ENCODE measurements at places on chromosomes 7 and 10. TPM values are rescaled to one million over a fixed set of nuclear protein-coding genes. Genes with fewer than 3 reads are reported as not detected.

Gene TLX1
- not detected for total RNA-seq

- peak; percentile 86 for DNase-seq
Measured at GRCh38 chr10:43362191-43362839, 9.1 kb upstream of the FXYD4 start.

- DNase-seq = no peak
Measured at GRCh38 chr10:75894761-75895160, 463.3 kb downstream of the LRMDA start.

DNA sequence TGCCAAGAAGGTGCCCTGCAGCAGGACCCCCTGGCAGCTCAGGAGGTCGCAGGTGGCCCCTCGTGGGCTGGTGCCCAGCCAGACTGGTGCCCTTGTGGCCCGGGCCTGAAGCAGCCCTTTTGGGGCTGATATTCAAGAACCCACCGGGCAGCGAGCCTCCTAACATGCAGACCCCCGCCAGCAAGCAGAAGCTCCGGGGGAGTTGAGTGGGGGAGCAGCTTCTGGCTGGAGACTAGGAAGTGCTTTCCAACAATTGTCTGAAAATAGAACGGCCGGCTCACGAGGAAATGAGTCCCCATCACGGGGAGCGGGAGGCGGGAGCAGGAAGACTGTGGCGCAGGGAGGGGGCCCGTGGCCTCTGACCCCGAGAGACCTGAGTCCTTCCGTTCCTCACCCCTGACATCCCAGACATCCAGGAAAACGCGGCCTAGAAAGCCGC lies 9.5 kb upstream of the INTS1 start:
- DNase-seq = no peak

- no peak for DNase-seq
Measured at GRCh38 chr7:29130096-29130495, 16.2 kb downstream of the CPVL start.

GRCh38 chr10:3347413-3348182 lies 175.0 kb upstream of the PITRM1 start:
- no peak for DNase-seq

DNA sequence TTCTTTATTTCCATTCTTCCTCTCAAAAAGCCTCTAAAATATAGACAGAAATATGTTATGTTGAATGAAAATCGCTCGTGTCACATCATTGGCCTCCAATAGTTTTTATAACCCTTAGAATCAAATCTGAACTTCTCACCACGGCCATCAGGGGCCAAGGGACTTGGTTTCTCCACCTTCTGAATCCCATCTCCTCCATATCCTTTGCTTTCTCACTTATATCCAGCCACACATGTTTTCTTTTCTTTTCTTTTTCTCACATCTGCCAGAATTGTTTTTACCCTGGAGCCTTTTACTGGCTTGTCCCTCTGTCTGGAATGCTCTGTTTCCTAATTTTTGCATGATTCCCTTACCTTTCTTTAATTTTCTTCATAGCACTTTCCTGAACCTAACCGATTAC lies 95.6 kb downstream of the CD36 start:
- no peak for DNase-seq

DNA sequence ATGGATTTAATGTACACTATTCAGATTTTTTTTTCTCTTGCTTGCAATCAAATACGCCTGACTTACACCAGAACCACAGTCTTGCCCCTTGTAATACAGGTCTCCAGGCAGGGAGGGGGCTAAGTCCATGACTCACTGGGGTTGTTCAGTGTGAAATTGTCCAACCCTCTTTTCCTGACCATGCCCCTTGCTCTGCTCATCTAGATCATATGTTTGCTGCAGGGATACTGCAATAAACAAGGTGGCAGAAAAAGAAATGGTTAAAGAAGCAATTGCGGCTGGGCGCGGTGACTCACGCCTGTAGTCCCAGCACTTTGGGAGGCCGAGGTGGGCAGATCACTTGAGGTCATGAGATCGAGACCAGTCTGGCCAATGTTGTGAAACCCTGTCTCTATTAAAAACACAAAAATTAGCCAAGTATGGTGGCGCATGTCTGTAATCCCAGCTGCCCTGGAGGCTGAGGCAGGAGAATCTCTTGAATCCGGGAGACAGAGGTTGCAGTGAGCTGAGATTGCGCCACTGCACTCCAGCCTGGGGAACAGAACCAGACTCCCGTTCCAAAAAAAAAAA lies 85.5 kb downstream of the TMEM130 start:
- DNase-seq = no peak

DNA sequence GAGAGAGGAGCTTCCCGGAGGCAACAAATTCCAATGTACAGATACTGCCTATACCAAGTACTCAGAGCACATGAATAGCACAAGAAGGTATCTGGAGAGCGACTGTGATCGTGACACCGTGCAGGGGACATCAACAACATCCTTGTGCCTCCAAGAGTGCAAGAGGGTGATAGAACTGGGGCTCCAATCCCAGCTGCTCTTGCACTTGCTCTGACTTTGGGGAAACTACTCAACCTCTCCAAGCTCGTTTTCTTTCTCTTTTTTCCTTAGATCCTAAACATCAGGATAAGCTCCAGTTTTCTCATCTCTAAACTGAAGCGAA lies 12.1 kb downstream of the RFC2 start:
- no peak for DNase-seq

GRCh38 chr7:104986628-104987259 lies 27.3 kb upstream of the KMT2E start:
- no peak for DNase-seq

DNA sequence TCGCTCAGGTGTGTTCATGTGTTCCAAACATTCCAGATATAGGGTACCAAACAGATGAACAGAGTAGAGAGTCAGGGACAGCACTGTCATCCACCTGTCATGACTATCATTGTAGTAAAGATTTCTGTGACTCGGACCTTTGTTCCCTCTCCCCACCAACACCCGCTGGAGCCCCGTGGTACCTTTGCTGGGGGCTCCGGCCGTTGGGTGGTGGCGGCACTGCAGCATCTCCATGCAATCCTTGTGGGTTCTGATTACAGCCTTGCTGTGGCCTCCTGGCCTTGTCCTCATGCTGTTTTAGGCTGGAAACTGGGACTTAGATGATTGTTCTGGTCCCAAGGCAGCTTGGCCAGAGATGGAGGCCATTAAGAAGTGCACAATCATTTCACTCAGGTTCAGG lies 247.3 kb downstream of the SKAP2 start:
- no peak for DNase-seq

GRCh38 chr7:80548840-80549530 lies 37.1 kb upstream of the GNAT3 start:
- DNase-seq = no peak

DNA sequence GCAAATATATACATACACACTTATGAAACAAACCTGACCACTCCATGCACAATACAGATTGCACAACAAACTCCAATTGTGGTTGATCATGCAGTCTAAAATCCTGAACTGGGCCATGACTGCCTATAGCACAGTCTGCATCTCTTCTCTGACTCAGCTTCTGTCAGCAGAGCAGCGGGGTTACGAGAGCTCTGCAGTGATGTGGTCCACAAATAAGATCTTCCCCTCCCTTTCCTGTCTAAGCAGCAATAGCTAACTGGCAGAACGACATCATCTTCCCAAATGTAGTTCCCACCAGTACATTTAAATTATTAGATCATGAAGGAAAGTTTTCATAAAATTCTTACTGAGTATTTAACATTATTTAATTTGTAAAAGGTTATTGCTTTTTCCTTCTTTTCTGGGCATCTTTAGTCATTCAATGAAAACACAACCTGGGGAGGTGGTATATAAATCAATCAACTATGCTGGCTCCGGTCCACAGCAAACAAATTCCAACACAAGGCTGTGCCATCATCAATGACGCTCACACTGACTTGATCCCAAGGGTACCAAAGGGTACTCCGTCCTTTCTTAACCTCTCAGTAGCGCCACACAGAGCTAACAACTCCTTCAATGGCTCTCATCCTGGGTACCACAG lies 17.1 kb downstream of the ARHGAP21 start:
- DNase-seq = peak; percentile 32

- DNase-seq = no peak
Measured at GRCh38 chr7:135236727-135237126, 3.1 kb downstream of the STRA8 start.

DNA sequence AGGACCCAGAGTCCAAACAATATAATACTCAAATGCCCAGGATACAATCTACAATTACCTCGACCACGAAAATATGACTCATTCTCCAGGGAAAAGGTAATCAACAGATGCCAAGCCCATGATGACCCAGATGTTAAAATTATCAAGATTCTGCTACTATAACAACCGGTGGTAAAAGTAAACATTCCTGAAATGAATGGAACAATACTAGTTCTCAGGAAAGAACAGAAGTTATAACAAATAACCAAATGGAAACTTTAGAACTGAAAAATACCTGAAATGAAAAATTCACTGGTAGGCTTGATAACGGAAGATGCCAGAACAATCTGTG lies 34.1 kb upstream of the GUSB start:
- no peak for DNase-seq

Gene COL26A1
- total RNA-seq = 3.5 TPM

- no peak for DNase-seq
Measured at GRCh38 chr7:23003505-23004246, 10.3 kb downstream of the HYCC1 start.

DNA sequence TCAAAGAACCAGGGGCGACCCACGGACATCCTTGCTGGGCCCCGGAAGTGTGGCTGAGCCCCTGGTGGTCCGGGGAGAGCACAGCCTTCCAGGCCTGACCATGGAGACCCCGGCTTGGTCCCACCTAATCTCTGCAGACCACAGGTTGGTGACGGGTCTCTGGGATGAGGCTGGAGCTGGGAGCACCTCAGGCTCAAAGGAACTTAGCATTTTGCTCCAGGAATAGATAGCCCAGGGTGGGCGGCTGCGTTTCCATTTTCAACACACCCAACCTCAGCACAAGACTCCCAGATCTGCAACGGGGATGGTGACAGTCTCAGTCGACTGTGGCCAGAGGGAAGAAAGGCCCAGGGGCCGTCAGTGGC lies 58.5 kb downstream of the FOXL3 start:
- DNase-seq = no peak

Gene NCF1
- 2.7 TPM for total RNA-seq

DNA sequence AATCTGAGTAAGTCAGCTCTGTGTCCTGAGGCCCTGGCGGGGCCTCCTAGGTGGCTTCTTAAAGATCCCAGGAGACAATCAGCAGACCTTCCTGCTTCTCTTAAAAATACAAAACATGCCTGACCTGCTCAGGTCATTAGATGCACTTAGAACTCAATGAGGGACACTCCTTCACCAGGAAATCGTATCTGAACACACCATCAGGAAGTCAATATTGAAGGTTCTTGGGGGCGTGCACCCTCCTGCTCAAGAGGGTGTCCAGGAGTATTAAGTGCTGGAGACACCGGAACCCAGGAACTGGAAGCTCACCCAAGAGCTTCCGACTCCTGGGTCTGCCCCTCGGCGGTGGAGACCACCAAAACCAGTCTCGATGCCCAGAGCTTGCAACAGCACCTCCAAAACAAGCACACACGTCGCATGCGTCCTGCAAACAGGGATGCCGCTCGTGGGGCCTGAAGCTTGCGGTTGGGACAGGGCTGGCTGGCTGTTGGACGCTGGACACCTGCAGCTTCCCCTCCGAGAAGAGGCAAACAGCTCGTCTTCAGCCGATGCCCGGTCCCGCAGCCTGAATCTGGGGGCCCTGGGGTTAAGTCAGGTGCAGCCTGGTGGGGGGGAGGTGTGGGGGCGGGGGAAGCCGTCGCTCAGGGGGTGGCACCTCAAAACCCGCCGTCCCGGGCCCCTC lies 803 bp downstream of the RAPGEF5 start:
- DNase-seq = no peak

Gene GSAP
- 7.4 TPM for total RNA-seq

Gene GHRHR
- total RNA-seq = not detected

DNA sequence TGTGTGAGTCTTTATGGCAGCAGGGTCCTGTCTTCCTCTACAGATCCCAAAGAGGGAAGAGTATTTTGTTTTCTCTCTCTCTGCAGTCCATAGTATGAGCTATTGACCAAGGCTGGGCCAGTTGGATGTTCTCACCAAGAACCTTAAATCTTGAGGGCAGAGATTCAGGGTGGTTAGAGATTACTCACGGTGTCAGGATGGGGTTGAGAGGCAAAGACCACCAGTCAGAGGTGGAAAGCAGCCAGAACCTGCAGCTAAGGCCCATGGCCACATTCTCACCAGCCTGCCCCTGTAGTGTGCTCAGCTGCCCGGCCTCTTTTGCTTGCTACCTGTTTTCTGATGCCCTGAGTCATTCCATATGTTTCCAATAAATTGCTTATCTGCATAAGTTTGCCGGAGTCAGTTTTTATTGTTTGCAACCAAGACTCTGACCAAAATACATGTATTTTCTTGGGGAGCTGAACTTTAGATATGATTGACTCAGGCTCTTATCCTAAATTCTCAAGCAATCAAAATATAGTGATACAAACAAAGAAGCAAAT lies 67.0 kb downstream of the MAP3K8 start:
- no peak for DNase-seq

DNA sequence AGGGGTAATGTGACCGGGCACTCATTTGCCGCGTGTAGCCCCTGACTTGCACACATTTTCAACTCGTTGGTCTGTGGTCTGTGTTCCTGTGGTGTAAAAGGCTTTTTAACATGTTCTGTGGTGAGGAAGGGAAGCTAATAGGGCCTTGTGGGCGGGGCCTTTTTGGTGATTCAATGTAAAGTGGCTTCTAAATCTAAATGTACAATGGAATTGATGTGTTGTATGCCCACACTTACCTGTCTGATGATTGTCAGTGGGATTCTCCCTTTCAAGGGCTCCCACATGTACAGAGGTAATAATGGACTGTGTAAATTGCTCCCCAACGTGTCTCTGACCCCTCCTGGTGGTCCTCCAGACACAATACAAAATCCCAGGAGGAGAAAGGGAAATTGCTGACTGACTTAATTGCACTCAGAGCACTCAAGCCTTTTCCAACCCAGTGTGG lies 43.1 kb upstream of the GATAD1 start:
- no peak for DNase-seq

- DNase-seq = no peak
Measured at GRCh38 chr7:142389544-142389943, 131.7 kb upstream of the PRSS58 start.

DNA sequence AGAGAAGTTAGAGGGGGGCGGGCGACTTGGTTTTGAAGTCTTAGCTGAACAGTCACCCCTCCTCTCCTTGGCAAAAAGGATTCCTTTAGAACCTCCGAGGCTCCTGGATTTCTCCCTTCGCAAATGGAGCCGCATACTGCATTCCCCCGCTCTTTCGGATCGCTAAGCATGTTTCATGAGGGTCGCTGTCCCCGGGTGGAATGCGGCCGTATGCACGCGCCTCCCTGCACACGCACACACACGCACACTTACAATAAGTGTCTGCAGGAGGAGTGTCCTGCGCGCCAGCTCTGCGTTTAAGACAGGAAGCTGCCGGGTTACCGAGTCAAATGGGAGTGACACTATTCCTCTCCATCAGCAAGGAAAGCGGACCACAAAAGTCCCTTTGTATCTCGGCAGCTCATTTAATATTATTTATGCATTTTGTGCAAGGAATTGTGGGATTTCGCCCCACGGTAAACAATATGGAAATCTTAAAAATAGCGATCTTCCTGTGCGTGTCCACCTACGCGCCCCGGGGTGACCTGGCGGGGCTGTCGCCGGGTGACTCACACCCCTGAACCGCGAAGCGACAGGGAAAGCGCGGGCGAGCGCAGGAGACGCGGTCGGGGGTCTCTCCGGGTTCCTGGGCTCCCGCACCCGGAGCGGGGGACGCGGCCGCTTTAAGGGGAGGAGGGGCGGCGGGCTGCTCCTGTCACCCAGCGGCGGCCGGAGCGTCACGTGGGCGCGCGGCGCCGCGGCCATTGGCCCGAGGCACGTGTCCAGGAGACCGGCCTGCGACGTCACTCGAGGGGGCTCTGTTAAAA lies 988 bp upstream of the EN2 start:
- no peak for DNase-seq
